ENCODE measurements at places on chromosomes 2 and 18.

- DNase-seq: no peak
These were observed 103.1 kb upstream of the CXCR4 start for GRCh38 chr2:136221026-136221425.

DNA sequence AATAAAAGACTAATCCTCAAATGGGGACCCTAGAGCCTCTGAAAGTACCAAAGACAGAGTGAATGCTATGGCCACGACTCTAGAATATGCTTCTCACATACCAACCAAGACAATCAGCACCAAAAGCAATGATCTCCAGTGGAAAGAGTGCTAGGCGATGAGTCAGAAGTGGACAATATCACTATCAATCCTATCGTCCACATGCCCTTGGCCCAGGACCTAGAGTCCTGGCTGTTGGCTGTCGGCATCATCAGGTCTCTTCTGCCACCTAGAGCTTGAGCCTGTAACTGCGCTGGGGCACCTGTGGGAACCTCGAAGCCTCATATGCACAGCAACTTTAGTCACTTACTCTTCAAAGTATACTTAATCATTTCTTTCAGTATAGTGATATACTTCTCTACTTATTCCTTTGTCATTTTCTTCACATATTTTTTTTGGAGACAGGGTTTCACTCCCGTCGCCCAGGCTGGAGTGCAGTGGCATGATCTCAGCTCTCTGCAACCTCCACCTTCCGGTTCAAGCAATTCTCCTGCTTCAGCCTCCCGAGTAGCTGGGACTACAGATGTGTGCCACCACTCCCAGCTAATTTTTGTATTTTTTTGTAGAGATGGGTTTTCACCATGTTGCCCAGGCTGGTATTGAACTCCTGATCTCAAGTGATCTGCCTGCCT, 29.7 kb downstream of the NOL10 start:
- DNase-seq: peak; percentile 7

DNA sequence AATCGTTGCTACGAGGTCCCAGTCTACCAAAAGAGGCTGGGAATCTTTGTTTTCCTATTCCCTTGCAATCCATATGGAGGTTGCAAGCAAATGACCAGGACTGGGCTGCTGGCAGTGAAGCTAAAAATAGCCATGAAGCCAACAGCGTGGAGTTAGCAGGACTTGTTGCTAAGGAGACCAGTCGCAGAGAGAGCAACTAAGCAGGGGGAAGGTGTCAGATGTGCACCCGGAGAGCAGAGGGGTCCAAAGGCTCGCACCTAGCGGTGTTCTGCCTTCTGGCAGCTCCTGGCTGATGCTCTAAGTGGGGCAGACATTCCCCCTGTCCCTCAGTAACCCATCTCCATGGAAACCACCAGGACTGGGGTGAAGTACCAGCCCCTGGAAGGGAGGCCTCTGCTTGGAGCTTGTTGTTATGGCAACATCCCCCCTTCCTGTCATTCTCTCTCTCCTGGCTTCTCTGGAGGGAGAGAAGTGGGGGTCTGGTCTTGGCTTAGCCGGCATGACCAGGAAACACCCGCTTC, 84.6 kb downstream of the DNMT3A start:
- no peak for DNase-seq

GRCh38 chr2:217851191-217852020, 151.4 kb downstream of the TNS1 start:
- no peak for DNase-seq

- no peak for DNase-seq
These were observed 114.7 kb downstream of the FAM117B start for GRCh38 chr2:202749477-202749876.

DNA sequence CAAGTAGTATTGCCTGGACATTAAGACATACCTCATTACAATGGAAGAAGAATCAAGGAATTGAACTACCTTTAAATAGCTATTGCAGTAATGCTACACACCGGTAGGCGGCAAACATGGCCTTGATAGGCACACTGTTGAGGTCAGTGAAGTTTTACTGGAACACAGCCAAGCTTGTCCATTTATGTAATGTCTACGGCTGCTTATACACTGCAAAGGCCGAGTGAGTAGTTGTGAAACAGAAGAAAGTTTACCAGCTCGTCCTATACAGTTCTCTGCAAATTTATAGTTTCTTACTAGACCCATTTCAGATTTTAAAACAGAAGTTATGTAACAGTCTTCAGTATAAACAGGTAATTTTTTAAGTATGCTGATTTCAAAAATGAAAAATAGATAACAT, 38.8 kb downstream of the PPP4R1 start:
- no peak for DNase-seq

DNA sequence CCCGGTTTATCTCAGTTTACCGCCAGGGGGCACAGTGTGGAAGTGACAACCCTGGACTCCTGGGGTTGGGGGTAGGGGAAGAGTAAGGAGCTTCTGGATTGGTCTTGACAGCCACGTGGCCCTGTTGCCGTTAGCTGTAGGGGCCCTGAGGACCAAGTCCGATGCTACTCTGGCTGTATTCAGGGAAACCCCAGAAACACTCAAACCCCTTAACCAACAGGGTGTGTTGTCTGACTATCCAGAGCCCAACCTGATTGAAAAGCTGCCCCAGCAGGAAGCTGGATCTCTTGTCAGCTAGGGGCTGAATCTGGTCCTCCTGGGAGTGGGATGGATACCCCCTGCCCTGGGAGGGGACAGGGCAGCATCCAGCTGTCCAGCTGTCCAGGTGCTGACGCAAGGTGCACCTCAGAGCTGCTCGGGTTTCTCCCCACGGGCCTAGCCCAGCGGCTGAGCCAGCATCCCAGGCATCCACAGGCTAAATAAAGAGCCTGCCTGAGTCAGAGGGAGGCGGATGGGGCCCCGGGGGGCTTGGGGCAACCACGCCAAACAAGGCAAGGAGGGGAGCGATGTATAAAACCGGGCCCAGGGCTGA, 3.1 kb upstream of the GMPPA start:
- peak; percentile 24 for DNase-seq

DNA sequence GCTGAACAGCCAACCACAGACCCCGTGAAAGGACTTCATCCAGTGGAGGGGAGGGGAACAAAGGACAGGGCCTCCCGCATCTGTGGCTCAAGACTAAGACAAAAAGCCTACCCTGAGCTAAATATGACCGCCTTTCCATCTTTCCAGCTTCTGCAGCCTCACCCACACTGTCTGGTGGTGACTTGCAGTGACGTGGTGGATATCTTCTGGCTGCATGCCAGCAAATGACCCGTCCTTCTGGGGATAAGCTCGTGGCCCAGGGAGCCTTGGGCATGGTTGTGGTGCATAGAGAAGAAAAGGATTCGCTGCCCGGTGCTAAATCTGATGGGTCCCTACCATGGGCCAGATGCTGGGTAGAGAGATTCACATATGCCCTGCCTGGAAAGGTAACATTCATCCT, 8.7 kb upstream of the NGEF start:
- no peak for DNase-seq

DNA sequence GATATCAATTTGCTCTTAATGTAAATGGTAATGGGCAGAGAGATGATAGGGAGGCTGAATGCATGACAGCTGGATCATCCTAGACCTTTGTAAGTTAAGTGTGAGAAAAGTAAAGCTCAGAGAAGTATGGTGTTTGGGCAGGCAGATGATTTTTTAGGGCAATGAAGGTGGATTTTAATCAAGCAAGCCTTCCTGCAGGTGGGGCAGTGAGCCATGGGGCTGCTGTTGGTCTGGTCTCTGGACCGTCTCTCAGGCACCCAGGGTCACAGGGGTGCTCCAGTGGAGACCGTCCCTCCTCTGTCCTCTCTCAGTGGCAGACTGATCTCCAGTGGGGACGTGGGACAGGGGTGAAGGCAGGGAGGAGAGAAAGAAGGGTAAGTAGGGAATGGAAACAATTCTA, 69.8 kb upstream of the STK17B start:
- no peak for DNase-seq

DNA sequence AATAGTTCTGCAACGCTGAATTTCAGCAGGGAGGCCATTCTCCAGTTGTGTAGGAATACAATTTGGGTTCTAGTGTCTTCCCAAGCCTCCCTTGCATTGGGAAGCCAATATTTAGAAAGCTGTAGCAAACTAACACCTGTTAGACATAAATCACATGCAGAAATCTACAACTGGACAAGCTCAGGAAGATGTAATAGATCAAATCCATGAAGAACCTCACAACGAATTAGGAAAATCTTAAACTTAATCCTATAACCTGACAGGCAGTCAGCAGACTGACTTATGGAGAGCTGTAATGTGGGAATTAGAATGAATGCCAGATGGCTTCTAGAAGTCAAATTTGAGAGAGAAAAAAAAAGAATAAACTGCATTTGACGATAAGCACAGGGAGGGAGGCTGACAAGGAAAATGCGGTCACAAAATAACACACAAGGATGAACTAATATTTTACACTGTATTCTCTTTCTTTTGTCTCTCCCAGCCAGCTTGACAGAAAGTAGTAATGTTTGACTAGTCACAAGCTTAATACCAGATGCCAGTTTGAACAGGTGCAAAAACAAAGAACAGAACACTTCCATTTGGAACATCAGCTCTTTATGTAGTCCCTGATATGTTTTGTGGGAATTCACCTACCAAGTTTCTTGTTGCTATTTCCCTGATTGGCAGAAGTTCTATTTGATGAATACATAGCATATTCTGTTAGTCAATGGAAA, 50.8 kb upstream of the FANCL start:
- no peak for DNase-seq

- DNase-seq: no peak
These were observed 74.3 kb downstream of the NPAS2 start for GRCh38 chr2:100894105-100894795.
